ENCODE measurements at places on chromosomes 1 and 21. TPM values are rescaled to one million over a fixed set of nuclear protein-coding genes. Genes with fewer than 3 reads are reported as not detected.

DNA sequence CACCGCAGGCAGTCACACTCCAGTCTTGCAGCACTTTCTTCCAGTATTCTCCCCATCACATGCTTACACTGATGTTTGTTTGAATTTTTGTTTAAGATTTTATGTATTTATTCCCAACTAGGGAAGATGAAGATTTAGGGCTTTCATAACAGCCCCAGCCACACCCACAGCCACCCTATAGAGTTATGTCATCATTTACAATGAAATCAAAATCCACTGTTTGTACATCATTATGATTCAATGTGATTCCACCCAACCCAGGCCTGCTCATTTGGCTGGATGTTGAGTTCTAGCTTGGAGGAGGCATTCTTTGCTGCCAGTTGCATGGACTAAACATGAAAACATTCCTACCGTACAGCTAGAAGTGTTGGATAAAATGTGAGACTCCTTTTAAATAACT is 35.8 kb downstream of the RIPK4 start:
- DNase-seq = no peak

DNA sequence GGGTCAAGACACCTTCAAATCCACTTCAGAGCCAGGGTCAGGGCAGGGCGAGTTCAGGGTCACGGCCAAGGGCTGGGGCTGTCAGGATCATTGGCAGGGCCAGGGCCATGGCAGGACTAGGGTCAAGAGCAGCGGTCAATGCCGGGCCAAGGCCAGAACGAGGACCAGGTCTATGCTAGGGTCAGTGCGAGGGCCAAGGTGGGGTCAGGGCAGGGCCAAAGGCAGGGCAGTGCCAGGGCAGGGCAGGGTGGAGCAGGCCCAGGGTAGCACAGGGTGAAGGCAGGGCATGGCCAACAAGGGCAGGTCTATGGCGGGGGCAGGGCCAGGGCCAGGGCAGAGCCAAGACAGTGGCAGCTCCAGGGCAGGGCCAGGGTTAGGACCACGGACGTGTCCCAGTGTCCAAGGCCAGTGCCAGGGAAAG is 154.0 kb downstream of the LIPI start:
- no peak for DNase-seq

GRCh38 chr1:236938760-236939159 is 65.5 kb downstream of the MT1HL1 start:
- DNase-seq = no peak

DNA sequence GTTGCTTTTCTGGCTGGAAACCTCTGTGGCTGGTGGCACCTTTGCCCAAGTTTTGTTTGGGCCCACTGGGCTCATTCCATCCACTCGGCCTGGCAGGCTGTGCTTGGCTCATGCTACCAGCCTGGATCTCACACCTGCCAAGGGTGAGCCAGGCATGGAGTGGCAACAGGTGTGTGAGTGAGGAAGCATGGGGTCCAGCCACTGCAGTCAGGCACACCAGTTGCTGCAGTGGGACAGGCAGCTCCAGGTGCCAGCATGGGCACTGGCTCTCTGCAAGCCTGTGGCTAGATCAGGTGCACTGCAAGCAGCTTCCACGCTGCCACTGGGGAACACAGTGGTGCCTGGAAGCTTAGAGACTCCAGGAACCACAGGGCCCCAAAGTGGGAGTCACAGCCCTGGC is 57.0 kb downstream of the NUP210L start:
- DNase-seq = no peak

GRCh38 chr1:158059984-158060383 is 66.5 kb downstream of the KIRREL1 start:
- no peak for DNase-seq

SLC25A34 gene
- polyA plus RNA-seq = 4.2 TPM

EPHX1 gene
- 47.9 TPM for polyA plus RNA-seq

CLDN19 gene
- polyA plus RNA-seq = not detected

SPRR3 gene
- not detected for polyA plus RNA-seq

OLIG2 gene
- polyA plus RNA-seq = not detected

CCDC27 gene
- 0.17 TPM for polyA plus RNA-seq

FALEC gene
- 0.40 TPM for polyA plus RNA-seq

SELL gene
- polyA plus RNA-seq = 2.3 TPM

REG4 gene
- polyA plus RNA-seq = not detected

PLA2G2D gene
- polyA plus RNA-seq = 0.08 TPM

ABCD3 gene
- polyA plus RNA-seq = 26.0 TPM

CD1E gene
- not detected for polyA plus RNA-seq

Measured in muscle of arm (tissue), 14 donors.